CD4-positive, alpha-beta T cell treated with Interleukin-15 for 1 hour (primary cell): ENCODE measurements at places on chromosomes 3 and 15.
A peak's percentile ranks its signal among the peaks of the same experiment; 100 is the strongest.

DNA sequence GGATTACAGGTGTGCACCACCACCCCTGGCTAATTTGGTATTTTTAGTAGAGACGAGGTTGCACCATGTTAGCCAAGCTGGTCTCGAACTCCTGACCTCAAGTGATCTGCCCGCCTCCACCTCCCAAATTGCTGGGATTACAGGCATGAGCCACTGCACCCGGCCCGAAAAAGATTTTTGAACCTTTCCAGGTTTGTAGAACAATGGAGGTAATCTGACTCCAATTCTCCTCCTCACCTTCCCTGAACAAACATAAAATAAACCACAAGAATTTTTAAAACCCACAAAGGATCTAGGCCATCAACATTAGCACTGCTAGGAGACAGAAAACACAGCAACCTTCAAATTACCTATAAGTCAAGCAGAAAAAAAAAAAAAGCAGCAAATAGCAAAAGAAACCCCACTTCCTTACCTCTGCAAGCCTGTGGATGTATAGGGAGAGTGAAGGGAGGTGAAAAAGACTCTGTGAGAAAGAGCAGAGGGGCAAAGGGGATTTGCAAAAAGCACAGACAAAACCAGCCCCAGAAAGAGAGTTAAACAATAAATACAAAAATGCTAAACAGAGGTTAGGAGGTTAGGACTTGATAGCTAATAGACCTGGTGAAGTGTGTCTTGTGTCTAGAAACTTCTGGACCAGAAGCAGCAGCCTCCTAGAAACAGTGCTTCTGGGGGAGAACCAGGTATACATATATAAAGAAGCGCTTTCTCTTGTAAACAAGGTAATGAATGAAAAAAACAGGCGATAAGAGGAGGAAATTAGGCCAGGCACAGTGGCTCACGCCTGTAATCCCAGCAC lies 32.1 kb downstream of the TFDP2 start:
- DNase-seq = no peak

GRCh38 chr3:85482213-85482490 lies 523.4 kb downstream of the CADM2 start:
- DNase-seq = no peak

GRCh38 chr3:140219291-140219690 lies 284.3 kb downstream of the CLSTN2 start:
- DNase-seq = no peak

GRCh38 chr3:196694941-196695848 lies 16.9 kb downstream of the CEP19 start:
- peak; percentile 36 for DNase-seq

DNA sequence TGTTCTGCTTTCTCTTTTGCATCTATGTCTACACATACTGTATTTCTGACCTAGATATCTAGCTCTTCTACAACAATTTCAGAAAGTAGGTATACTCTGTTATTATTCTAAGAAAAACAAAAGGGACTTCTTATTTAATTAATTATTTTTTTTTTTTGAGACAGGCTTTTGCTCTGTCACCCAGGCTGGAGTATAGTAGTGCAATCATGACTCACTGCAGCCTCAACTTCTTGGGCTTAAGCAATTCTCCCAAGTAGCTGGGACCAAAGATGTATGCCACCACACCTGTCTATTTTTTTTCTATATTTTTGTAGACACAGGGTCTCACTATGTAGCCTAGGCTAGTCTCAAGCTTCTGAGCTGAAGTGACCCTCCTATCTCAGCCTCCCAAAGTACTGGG lies 130.6 kb downstream of the MBNL1 start:
- no peak for DNase-seq

DNA sequence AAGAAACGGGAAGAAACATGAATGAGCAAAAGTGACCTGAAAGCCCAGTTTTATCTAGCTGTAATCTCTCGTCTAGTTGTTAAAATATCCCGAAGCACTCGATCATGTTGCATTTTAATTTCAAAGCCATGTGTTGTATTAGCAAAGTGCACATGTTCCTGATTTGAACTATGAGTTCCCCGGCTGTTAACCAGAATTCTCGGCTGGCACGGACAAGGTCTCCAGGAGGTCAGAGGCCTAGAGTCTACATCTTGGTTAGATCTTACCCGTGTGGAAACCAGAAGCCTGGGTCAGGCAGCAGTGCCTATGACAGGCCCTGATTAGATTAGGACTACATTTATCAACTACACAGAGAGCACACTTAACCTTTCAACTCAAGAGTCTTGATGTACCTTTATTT lies 195.8 kb downstream of the CDIN1 start:
- no peak for DNase-seq
